ENCODE measurements at places on chromosomes 3 and 15. TPM values are rescaled to one million over a fixed set of nuclear protein-coding genes. Genes with fewer than 3 reads are reported as not detected.

The SAMMSON gene
- total RNA-seq: 0.13 TPM

- no peak for DNase-seq
Measured at GRCh38 chr3:700514-700913, 392.3 kb upstream of the CNTN6 start.

DNA sequence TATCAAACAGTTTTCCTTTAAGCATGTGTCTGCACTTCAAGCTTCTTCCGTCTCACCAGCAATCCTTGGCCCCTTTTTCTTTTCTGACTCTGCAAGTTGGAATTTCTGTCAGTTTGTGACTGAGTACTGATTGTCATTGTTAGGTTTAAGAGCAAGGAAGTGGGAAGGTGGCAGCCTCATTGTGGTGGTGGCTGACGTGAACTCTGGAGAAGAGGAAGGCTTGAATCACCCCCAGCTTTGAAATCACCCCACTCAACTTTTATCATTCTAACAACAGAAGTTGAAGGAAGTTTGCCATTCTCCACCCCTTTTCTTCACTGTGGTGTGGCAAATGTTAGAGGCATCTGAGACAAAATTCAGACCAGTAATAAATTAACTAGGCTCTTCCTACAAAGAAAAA lies 231.6 kb upstream of the AGTR1 start:
- DNase-seq: no peak

DNA sequence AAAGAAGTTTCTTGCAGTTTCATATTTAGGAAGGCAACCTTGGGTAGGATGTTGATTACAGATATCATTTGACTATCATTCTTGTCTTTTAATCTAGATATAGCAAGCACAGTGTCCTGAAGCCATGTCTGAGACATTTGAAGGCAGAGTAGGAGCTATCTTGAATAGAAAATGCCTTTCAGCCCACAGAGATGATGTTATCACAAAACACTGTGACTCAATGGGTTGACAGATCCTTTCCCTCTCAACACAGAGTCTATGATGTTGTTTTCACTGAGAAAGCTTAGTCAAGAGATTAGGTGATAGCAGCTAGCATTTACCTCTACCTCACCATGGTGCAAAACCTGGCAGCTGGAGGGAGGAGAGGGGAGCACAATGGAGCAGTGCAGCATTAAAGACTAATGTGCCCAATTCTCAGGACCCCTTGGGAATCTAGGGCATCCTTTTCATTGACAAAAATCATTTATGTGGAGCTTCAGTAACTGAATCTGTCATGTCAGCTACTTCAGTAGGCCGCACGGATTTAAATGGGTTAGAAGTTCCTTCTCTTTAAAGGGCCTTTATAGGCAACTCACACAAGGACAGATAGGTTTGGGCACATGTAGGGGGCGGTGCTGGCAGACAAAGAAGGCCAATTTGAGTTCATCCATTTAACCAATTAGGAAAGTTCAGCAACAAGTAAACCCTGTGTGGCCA lies 121.8 kb downstream of the AGBL1 start:
- no peak for DNase-seq

DNA sequence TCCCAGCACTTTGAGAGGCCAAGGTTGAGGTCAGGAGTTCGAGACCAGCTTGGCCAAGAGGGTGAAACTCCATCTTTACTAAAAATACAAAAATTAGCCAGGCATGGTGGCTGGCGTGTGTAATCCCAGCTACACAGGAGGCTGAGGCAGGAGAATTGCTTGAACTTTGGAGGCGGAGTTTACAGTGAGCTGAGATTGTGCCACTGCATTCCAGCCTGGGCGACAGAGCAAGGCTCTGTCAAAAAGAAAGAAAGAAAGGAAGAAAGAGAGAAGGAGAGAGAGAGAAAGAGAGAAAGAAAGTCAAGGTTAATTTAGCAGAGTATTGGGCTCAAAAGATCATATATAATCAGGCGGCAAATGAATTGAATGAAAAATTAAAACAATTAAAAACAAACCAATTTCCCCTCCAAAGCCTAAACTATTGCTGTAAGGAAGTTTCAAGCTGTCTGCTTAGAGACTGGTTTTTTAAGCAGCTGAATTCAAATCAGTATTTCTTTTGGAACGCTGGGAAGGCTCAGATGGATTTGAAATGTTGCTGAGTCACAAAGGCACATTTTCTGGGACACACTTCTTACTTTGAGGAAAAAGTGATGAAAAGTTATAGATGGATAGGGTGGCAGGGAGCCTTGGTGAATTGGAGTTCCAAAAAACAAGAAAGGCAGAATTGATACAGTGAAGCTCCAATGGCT lies 81.3 kb upstream of the BHLHE40 start:
- no peak for DNase-seq

The LRRC34 gene
- 6.0 TPM for total RNA-seq

GRCh38 chr15:62901909-62902546 lies 140.5 kb upstream of the TPM1 start:
- no peak for DNase-seq

- DNase-seq: peak; percentile 43
Measured at GRCh38 chr15:100635406-100636071, 33.1 kb downstream of the ASB7 start.

The CD86 gene
- 0.25 TPM for total RNA-seq

The NANOGP8 gene
- total RNA-seq: 2.1 TPM

The SLC6A6 gene
- total RNA-seq: 147 TPM

The EIF3J gene
- total RNA-seq: 74.9 TPM

The UROC1 gene
- total RNA-seq: not detected

DNA sequence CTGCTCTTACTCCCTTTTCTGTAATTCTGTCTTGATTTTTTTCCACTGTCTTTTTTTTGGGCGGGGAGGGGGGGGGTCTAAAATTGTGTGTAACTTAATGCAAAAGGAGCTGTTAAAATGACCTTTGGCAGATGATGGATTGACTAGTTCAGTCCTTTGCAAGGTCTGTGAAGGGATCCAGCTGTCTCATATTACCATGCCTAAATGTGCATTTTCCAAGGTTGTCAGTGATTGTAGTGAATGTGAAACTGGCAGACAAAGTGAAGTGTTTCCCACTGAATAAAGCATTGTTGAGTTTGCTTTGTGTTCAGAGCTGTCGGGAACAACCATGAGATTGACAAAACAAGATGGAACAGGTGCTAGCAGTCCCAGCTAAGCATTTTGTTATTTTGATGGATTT lies 110.1 kb upstream of the SKOR1 start:
- no peak for DNase-seq

DNA sequence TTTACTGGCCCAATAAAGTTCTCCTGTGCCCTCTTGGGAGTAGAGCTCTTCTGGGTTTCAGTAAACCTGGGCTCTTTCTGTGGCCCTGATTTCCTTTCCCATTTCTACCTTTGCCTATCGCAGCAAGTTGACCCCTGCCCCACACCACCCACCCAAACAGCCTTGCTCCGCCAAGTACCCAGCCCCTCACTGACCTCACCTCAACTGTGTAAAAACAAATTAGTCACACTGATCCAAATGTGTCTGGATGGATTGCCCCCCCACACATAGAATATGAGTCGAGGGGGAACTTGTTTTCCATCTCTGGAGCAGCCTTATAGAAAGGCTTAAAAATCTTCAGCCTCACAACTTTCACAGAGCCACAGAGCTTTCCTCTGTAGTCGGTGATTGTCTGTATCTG lies 28.6 kb upstream of the VEPH1 start:
- DNase-seq: no peak

The CDCP1 gene
- total RNA-seq: 14.6 TPM

DNA sequence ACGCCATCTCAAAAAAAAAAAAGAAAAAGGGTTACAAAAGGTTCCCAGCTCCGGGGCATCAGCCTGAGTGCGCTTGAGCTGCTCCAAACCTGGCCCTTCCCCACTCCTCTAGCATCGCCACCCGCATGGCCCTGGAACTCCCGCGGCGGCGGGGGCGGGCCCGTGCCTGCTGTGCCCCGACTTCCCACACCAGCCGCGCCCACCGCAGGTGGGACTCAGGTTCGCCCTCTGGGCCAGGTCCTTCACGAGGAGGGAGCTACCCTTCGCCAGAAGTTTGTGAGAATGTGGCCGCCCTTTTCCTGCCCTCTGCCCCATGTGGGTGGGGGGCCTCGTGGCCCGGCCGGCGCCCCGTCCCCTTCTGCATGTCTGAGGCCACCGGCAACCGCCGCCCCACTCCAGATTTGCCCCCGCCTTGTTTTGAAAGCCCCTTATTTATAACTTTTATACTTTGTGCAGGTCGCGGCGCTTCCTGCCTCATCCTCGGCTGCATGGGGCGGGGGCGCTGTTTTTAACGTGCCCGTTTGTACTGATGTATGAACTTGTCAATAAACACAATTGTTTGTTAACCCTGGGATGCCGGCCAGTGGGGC lies 507 bp upstream of the JMJD7 start:
- DNase-seq: peak; percentile 55

DNA sequence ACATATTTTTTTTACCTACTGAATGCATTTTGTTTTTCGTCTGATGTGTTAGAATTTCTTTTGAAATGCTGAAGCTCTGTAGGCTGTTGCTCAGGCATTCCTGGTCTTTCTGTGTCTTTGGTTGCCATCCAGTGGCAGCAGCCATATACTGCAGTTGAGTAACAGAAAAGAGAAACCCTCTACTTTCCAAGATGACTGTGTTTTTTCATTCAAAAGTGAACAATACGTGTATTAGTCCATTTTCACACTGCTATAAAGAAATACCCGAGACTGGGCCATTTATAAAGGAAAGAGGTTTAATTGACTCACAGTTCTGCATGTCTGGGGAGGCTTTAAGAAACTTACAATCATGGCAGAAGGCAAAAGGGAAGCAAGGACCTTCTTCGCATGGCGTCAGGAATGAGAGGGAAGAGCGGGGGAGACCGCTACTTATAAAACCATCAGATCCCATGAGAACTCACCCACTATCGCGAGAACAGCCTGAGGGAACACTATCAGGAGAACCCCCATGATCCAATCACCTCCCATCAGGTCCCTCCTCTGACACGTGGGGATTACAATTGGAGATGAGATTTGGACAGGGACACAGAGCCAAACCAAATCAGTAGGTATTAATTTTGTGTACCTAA lies 4.7 kb upstream of the GOLGA8B start:
- peak; percentile 60 for DNase-seq

The MUC13 gene
- 0.34 TPM for total RNA-seq

- peak; percentile 24 for DNase-seq
Measured at GRCh38 chr3:46948830-46949671, 27.5 kb downstream of the CCDC12 start.

The ATP10A gene
- total RNA-seq: 2.1 TPM

The RAD51 gene
- total RNA-seq: 36.4 TPM

DNA sequence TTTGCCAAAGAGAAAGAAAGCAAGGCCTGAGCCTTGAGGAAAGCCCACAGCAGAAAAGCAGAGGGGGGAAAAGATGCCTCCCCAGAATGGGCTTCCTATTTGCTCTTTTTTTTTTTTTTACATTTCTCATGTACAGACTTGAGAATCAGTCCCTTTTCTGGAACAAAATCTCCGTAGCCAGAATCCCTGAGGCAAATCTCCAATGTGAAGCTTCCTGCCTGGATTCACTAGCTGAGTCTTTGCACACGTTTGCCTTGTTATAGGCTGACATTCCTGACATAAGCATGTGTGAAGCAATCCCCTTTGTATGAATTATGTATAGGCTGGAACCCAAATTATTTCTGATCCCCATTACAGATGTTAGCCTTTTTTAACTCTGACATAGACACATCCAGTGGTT lies 52.2 kb upstream of the ACTL6A start:
- no peak for DNase-seq

DNA sequence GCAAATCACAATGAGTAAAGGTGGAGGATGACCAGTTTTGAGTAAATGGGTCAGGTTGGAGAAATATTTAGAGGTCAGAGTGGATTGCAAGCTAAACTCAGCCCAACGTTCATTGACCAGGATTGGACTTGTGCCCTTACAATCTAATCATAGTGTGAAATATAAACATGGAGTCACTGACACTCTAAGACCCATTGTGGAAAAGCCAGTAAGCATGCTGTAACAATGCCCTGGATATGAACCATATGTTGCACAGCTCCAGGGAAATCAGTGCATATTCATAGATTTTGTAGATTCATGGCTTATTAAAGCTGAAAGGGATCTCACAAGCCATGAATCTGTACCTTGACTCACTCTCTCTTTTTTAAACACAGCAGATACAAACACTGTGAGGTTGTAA lies 660.2 kb upstream of the LMCD1 start:
- DNase-seq: no peak

GRCh38 chr3:61803983-61804382 lies 242.6 kb downstream of the PTPRG start:
- no peak for DNase-seq

- no peak for DNase-seq
Measured at GRCh38 chr15:25829073-25829472, 34.1 kb downstream of the ATP10A start.

GRCh38 chr3:167653155-167653554 lies 587 bp downstream of the WDR49 start:
- no peak for DNase-seq

DNA sequence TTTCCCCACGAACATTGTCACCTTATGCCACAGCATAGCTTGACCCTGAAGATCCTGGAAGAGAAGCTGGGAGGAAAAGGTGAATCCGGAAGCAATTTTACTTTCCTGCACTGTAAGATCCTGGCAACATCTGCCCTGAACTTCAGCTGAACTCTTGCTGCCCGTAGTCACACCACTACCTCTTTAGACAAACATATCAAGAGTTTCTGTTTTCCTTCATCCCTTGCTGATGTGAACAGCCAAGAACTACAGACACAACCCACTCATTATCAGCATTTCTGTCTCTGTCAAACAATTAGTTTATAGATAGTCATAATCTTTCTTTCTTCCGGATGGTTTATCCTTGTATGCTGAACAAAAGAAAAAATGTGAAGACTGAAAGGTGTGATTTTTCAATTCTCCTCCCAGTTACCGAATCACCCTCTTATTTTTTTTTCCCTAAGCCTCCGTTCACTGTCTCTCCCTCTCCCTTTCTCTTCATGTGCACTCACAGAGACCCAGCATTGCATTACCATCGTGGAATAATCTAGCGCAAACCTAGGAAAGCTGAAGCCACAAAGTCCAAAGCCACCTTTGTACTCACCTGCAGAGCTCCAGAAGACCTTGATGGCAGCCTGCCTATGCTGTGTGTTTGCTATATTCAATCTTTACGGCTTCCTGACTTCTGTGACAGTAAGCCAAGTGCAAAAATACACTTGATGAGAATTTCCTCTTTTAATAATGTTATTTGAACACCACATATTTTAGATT lies 229.2 kb downstream of the CDIN1 start:
- DNase-seq: no peak

- no peak for DNase-seq
Measured at GRCh38 chr3:10956986-10957385, 35.6 kb upstream of the SLC6A1 start.

GRCh38 chr3:44224131-44224530 lies 17.6 kb upstream of the TOPAZ1 start:
- no peak for DNase-seq

DNA sequence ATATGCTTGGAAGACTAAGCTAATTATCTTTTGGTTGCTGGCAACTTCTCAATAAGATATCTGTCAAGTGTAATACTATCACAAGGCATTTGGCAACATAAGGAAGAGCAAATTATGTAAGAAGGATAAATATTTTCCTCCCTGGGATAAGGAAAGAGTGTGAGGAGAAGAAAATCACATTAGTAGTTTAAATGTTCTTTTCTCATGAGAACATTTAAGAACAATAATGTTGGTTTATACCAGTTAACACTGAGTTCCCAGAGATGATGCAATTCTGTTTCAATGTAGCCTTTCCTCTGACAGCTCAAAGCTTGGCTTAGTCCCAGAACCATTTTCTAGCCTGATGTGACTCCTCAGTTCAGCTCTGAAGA lies 66.1 kb upstream of the NPHP3 start:
- DNase-seq: no peak

GRCh38 chr3:57755368-57755675 lies 787 bp upstream of the SLMAP start:
- DNase-seq: no peak

- no peak for DNase-seq
Measured at GRCh38 chr3:65833761-65834505, 204.8 kb downstream of the MAGI1 start.

The TF gene
- total RNA-seq: 9.3 TPM

- no peak for DNase-seq
Measured at GRCh38 chr3:112027826-112028225, 6.7 kb upstream of the TMPRSS7 start.

All from WTC11 (cell line).